Hematopoietic multipotent progenitor cell (in vitro differentiated cells): ENCODE measurements at places on chromosomes 1 and 21.

DNA sequence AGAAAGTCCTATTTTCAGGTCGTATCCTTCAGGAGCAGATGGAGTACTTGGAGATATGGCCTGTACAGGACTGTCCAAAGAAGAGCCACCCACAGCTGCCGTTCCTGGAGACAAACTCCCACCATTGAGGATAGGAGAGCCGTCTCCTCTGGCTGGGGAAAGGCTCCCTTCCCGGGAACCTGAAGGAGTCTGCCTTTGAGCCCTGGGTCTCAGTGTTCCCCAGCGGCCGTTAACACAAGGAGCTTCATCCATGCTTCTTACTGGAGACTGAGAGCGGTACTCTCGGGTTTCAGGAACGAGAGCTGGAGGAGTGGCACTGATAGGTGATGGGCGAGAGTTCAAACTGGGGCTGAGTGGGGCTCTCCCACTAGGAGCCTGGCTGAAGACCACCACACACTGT, 14.4 kb upstream of the CPLANE2 start:
- no peak for DNase-seq

GRCh38 chr1:191685669-191686068, 472.6 kb upstream of the RGS18 start:
- no peak for DNase-seq

- DNase-seq = no peak
Measured at GRCh38 chr1:48470481-48470855, 1.5 kb downstream of the SPATA6 start.

DNA sequence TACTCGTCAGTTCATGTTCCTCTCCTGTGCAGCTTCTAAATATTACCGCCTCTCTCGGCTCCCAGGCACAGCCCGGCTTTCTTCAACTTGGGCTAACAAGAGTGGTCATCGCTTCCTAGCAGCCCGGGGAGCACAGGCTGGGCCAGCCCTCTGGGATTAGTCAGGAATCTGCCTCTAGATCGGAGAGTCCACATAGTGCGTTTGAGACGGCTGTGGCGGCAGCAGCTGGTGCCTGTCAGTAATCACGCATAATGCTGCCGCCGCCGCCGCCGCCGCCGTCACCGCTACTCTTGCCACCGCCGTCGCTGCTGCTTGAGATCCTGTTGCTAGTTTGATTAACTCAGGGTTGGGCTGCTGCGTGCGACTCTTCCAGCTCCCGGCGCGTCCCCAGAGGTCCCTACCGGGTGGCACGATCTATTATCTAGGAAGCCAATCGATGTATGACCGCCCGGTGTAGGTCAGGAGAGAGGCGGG, at the start of gene RXRG:
Gene RXRG (minus strand): TSS at position 230 of the 474 bp plus-strand sequence. CDS start 233 bp downstream, outside the sequence.
- DNase-seq = no peak

GRCh38 chr21:34602061-34602460, 12.9 kb downstream of the RCAN1 start:
- no peak for DNase-seq

- no peak for DNase-seq
Measured at GRCh38 chr1:42841440-42842147, 4.8 kb upstream of the ZNF691 start.

- DNase-seq = no peak
Measured at GRCh38 chr1:169623132-169623926, 6.6 kb downstream of the SELP start.

GRCh38 chr1:53732912-53733317, 6.0 kb downstream of the GLIS1 start:
- no peak for DNase-seq

DNA sequence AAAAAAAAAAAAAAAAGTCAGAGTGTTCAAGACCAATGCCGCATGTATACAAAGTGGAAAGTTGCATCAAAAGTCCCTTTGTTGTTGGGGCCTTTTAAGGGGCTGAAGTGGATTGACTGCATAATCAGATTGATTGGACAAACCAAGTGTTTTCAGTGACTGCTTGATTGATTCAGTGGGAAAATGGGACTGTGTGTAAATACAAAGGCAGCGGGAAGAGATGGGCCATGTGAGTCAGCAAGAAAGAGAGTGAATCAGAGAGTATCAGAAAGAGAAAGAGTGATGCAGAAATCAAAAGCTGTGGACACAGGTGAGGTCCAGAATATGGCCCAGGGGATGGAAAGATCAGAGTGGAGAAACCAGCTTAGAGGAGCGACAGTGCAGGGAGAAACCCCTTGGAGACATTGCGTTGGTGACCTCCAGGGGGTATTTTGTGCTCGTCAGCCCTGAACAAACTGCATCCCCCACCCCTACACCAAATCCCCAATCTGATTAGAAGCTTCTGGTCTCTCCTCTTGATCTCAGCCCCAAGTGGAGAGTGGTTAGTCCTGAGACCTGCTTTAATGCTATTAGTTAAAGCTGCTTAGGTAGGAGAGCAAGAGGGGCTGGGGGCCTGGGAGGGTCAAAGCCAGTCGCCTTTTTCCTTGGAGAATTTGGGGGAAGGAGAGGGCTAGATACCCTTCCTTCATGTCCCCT, 5.1 kb upstream of the ETV3L start:
- no peak for DNase-seq

- no peak for DNase-seq
Measured at GRCh38 chr1:184404727-184405027, 17.8 kb downstream of the C1orf21 start.

GRCh38 chr1:76864383-76864782, 2.9 kb upstream of the ST6GALNAC5 start:
- DNase-seq = no peak

- no peak for DNase-seq
Measured at GRCh38 chr1:168498956-168499687, 44.7 kb downstream of the XCL2 start.

GRCh38 chr1:9809100-9809510, 14.7 kb downstream of the CLSTN1 start:
- no peak for DNase-seq

GRCh38 chr1:8122477-8123407, 96.6 kb upstream of the ERRFI1 start:
- DNase-seq = no peak

GRCh38 chr1:89286549-89287180, 14.0 kb upstream of the GBP5 start:
- no peak for DNase-seq
